ENCODE measurements at places on chromosomes 12 and 14. TPM values are rescaled to one million over a fixed set of nuclear protein-coding genes. Genes with fewer than 3 reads are reported as not detected.

- H3K4me3 ChIP-seq: no peak overlapping the region
- no peaks in the 10 kb centered on the region for H3K27me3 ChIP-seq
- DNase-seq: no peak
- H3K27ac ChIP-seq: no peak overlapping the region
- H3K36me3 ChIP-seq: no peaks in the 10 kb centered on the region
Observed at GRCh38 chr14:95769976-95770375, 56.1 kb upstream of the TCL1A start.

GRCh38 chr14:24070285-24071143 is 848 bp upstream of the CPNE6 start:
- no peak for DNase-seq
- no peak overlapping the region for H3K4me3 ChIP-seq
- no peaks in the 10 kb centered on the region for H3K27me3 ChIP-seq

GRCh38 chr12:113727651-113728061 is 238.5 kb downstream of the RBM19 start:
- no peaks in the 10 kb centered on the region for H3K27me3 ChIP-seq
- no peaks in the 10 kb centered on the region for H3K36me3 ChIP-seq
- no peaks in the 10 kb centered on the region for H3K4me1 ChIP-seq
- no peak for DNase-seq

- no peaks in the 10 kb centered on the region for H3K27me3 ChIP-seq
- H3K4me3 ChIP-seq: no peak overlapping the region
- no peak overlapping the region for H3K27ac ChIP-seq
- no peaks in the 10 kb centered on the region for H3K4me1 ChIP-seq
- DNase-seq: no peak
- H3K36me3 ChIP-seq: no peaks in the 10 kb centered on the region
Observed at GRCh38 chr14:96274543-96274942, 18.5 kb downstream of the BDKRB1 start.

DNA sequence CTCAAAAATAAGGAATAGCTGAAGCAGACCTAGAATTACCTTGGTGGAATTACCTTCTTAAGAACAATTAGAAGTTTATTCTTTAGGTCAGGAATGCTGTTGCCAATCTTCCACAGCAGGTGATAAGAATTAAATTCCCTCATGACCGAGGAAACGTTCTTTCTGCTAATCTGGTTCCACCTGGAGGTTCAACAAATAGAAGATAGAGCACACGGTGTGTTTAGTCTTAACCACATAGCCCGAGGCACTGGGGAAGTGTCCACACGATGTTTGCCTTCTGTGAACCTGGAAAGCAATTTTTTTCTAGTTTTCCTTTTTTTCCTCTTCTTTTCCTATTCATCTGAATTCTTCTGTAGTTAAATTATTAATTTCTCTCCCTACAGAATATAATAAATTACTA is 906.9 kb downstream of the NRXN3 start:
- H3K4me3 ChIP-seq: no peak overlapping the region
- no peaks in the 10 kb centered on the region for H3K36me3 ChIP-seq
- H3K27ac ChIP-seq: no peak overlapping the region
- DNase-seq: no peak

GRCh38 chr12:25254271-25254880 is 3.6 kb upstream of the KRAS start:
- H3K36me3 ChIP-seq: no peaks in the 10 kb centered on the region
- H3K4me3 ChIP-seq: no peak overlapping the region
- no peaks in the 10 kb centered on the region for H3K27me3 ChIP-seq
- peaks cover 9% of the 10 kb centered on the region for H3K4me1 ChIP-seq
- no peak for DNase-seq

GRCh38 chr14:103819503-103820307 is 27.7 kb downstream of the PPP1R13B start:
- no peak overlapping the region for H3K27ac ChIP-seq
- no peaks in the 10 kb centered on the region for H3K4me1 ChIP-seq
- DNase-seq: no peak

DNA sequence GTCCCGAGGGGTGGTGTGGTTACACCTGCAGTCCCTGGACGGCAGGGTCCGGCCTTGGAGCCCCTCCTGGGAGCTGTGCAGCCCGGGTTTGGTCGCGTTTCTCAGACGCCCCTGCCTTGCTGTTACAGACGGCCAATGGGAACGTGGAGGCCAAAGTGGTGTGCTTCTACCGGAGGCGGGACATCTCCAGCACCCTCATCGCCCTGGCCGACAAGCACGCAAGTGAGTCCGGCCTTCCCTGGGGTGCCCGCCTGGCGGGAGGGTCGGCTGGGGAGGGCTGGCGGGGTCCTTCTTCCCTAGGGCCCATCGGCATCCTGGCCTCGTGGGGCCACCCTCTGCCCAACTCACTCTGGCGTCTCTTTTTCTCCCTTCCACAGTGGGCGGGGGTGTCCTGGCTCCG is 25.7 kb downstream of the MTA1 start:
- no peaks in the 10 kb centered on the region for H3K4me1 ChIP-seq
- no peak for DNase-seq
- peaks cover 14% of the 10 kb centered on the region for H3K36me3 ChIP-seq
- no peak overlapping the region for H3K4me3 ChIP-seq

GRCh38 chr14:73492043-73492552 is 1.4 kb downstream of the RIOX1 start:
- no peak overlapping the region for H3K27ac ChIP-seq
- H3K4me3 ChIP-seq: peak overlapping the region; percentile 88
- DNase-seq: no peak
- peaks cover 21% of the 10 kb centered on the region for H3K36me3 ChIP-seq

DNA sequence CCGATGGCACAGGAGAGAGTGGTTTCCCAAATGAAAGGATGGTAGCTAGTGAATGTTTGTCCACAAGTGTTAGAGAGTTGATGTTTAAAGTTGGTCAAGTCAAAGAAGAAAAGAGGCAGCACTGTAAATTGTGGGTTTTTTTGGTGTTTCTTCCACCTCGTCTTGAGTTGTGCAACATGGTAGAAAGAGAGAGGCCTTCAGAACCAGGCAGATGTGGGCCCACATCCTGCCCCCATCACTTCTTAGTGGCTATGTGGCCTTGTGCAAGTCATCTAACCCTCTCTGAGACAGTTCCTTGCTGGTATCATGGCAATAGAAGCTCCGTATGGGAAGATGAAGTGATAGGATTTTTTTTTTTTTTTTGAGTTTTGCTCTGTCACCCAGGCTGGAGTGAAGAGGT is 60.8 kb downstream of the NDUFA12 start:
- H3K4me3 ChIP-seq: no peak overlapping the region
- H3K27me3 ChIP-seq: no peaks in the 10 kb centered on the region
- no peaks in the 10 kb centered on the region for H3K36me3 ChIP-seq
- no peaks in the 10 kb centered on the region for H3K4me1 ChIP-seq
- no peak for DNase-seq

- peak; percentile 87 for DNase-seq
- H3K4me1 ChIP-seq: peaks cover 9% of the 10 kb centered on the region
- H3K36me3 ChIP-seq: no peaks in the 10 kb centered on the region
- H3K27me3 ChIP-seq: no peaks in the 10 kb centered on the region
- H3K4me3 ChIP-seq: no peak overlapping the region
- no peak overlapping the region for H3K27ac ChIP-seq
Observed at GRCh38 chr12:93098077-93098476, 169.0 kb upstream of the EEA1 start.

DNA sequence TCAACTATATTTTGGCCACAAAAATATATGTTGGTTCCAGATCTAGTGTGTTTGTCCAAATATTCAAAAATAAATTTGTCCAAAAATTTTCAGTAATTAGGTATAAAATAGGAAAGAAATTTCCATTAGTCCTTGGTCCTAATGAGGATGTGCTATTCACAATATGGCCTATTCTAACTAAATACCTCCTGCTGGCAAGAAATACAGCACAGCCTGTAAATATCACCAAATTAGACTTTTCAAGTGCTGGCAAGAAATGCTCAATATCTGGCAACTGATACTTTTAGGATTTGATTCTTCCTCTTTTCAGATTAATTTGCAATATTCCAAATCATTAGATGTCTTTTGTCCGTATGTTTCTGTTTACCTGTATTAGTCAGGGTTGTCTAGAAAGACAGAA is 1446.2 kb downstream of the LRFN5 start:
- no peaks in the 10 kb centered on the region for H3K4me1 ChIP-seq
- no peak overlapping the region for H3K4me3 ChIP-seq
- no peaks in the 10 kb centered on the region for H3K36me3 ChIP-seq
- no peaks in the 10 kb centered on the region for H3K27me3 ChIP-seq
- no peak overlapping the region for H3K27ac ChIP-seq

DNA sequence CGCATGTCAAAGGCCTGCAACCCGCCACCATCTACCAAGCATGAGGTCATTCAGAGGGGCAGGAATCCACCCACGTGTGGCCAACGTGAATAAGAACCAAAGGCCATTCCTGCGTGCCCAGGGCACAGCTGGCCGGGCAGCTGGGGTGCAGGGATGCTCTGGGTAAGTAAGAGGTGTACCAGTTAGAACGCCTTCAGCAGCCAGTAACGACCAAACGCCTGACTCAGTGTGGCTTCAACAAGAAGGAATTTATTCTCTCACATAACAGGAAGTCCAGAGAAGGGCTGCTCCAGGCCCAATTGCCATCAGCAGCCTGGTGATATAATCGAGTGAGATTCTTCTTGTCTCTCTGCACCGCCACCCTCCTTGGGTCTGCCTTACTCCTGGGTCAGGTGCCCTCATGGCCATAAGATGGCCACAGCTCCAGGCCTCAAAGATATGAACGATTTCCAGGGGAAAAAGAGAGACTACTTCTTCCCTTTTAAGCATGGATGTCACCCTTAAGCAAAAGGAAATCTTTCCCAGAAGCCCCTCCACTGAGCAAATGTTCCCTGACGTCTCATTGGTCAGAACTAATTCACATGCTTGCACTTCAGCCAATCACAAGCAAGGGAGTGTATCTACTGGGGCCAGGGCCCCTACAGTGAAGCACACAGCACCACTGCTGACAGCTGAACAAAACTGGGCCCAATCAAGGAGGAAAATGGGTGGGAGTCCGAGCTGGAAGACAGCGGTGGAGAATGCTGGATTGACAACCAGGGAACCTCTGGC is 7.3 kb downstream of the TTC7B start:
- no peaks in the 10 kb centered on the region for H3K36me3 ChIP-seq
- DNase-seq: no peak
- H3K4me3 ChIP-seq: no peak overlapping the region
- H3K27ac ChIP-seq: no peak overlapping the region
- peaks cover 5% of the 10 kb centered on the region for H3K4me1 ChIP-seq

DNA sequence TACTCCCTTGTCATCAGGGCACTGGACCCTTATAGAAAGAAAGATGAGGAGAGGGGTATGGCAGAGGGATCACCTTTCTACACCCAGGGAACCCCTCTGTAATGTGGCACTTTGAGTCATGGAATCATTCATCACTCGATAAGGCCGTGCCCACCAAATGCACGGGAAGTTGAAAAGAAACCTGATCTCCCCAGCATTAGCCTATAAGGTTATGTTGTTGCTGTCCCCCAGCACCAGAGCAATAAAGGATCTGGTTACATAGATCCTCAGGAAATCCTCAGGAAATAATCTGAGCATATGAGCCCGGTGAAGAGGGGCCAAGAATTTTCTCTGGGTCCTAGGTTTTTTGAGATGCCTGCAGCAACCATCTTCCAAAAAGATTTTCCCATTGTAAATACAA is 148.8 kb upstream of the CRY1 start:
- H3K4me3 ChIP-seq: no peak overlapping the region
- H3K36me3 ChIP-seq: no peaks in the 10 kb centered on the region
- DNase-seq: no peak
- no peaks in the 10 kb centered on the region for H3K4me1 ChIP-seq
- no peaks in the 10 kb centered on the region for H3K27me3 ChIP-seq
- H3K27ac ChIP-seq: no peak overlapping the region

DNA sequence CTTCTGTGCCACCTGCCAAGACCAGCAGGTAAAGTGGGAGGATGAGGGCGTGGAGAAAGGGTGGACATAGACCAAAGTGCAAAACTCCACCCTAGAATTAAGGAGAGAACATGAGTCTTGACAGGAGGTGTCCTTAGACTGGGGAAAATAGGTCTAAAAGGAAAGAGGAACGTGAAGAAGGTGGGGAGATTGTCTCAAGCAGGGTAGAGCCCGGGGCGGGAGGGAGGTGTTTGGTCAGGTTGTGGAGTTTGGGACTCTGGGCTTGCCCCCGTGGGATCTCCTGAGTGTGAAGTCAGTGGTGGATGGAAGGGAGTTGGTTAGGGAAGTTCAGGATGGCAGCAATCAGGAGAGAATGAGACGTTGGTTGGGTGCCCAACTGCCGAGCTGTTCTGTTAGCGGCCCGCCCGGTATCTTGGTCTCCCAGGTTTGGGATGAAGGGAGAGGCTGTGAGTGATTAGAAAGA is 386 bp downstream of the DGKA start:
- H3K4me3 ChIP-seq: peak overlapping the region; percentile 96
- H3K27ac ChIP-seq: peak overlapping the region; percentile 96
- DNase-seq: no peak
- no peaks in the 10 kb centered on the region for H3K27me3 ChIP-seq
- peaks cover 59% of the 10 kb centered on the region for H3K4me1 ChIP-seq

DNA sequence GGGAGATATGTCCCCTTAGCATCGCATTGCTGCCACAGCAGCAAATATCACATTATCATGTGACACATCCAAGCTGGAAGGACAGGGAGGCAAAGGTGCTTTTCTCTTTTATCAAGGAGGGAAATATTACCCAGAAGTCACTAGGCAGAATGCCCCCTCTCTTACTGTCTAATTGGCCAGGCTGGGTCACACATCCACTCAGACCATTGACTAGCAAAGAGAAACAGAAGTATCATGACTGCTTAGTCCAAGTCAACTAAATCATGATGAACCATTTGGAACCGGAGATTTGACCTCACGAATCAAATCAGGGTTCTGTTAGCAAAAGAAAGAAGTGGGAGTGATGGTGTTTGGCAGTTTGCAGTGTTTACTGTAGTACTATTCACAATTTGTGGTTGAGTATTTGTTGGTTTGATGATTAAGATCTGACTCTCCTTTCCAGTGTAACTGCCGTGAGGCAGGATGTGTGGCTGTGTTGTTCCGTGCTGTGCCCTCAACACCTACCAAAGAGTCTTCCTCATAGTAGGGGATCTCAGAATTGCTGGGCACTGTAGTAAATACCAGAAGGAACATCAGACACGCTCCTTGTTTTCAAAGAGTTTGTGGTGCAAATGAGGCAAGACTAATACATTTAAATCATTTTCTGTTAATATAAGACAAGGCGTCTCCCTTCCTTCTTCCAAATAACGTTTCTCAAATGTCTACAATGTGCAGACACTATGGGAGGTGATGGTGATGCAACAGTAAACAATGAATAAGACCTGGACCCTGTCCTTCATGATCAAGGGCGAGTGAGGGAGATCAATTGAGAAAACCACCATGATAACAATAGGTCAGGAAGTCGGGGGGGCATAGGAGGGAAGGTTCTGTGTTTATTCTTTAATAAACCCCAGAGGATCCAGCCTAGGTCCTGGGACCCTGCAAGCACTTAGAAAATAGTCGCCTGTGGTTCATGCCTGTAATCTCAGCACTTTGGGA is 194.4 kb upstream of the CRY1 start:
- DNase-seq: no peak
- H3K36me3 ChIP-seq: no peaks in the 10 kb centered on the region
- H3K27ac ChIP-seq: no peak overlapping the region
- no peaks in the 10 kb centered on the region for H3K4me1 ChIP-seq
- no peak overlapping the region for H3K4me3 ChIP-seq
- H3K27me3 ChIP-seq: no peaks in the 10 kb centered on the region

GRCh38 chr14:94079891-94080620 is 946 bp downstream of the DDX24 start:
- peak overlapping the region; percentile 81 for H3K27ac ChIP-seq
- peaks cover 31% of the 10 kb centered on the region for H3K4me1 ChIP-seq
- H3K4me3 ChIP-seq: peak overlapping the region; percentile 83
- H3K36me3 ChIP-seq: peaks cover 28% of the 10 kb centered on the region

The WBP11 gene
- 12.2 TPM for polyA plus RNA-seq

The C12orf50 gene
- polyA plus RNA-seq: not detected

The CLEC4C gene
- polyA plus RNA-seq: not detected

The DHH gene
- not detected for polyA plus RNA-seq

The A2M gene
- polyA plus RNA-seq: 1.2 TPM

The CDCA3 gene
- 0.61 TPM for polyA plus RNA-seq

The FAM161B gene
- 1.0 TPM for polyA plus RNA-seq

Measured in CD14-positive monocyte (primary cell).